ENCODE measurements at places on chromosomes 11 and 22.

GRCh38 chr11:113147249-113147648, 167.1 kb upstream of the TTC12 start:
- DNase-seq = no peak

- peak; percentile 61 for DNase-seq
These were observed 751 bp downstream of the FIBIN start for GRCh38 chr11:26994631-26995095.

GRCh38 chr11:81644239-81644840, 1089.3 kb downstream of the FAM181B start:
- peak; percentile 2 for DNase-seq

GRCh38 chr11:10866893-10867331, 9.1 kb upstream of the ZBED5 start:
- DNase-seq = no peak

DNA sequence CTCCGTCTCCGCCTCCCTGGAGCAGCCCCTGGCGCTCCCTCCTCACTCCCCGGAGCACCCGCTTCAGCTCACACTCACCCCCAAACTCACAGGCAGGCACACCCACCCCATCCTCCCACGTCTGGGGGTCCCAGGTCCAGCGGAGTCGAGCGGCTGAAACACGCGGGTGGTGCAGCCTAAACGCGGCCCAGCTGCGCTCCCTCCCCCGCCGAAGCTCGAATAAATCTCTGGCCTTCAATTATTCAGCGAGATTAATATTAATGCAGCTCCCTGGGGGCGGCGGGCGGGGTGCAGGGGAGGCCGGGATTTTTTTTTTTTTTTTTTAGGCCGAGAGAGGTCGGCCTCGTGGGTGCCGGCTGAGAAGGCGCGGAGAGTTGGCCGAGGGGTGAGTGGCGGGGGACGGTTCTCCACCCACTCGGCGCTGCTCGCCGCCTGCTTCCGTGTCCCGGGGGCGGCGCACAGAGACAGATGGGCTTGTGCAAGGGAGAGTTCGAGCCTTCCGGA, 524 bp upstream of the SLC1A2 start:
- DNase-seq = no peak

GRCh38 chr11:46489656-46490560, 98.3 kb upstream of the CHRM4 start:
- DNase-seq = peak; percentile 10

- DNase-seq = no peak
These were observed 359.1 kb downstream of the LUZP2 start for GRCh38 chr11:24855951-24856350.

- no peak for DNase-seq
These were observed 15.4 kb upstream of the HYLS1 start for GRCh38 chr11:125872138-125872491.

GRCh38 chr11:12889243-12889642, 119.9 kb upstream of the RASSF10 start:
- DNase-seq = no peak

GRCh38 chr11:16881766-16882165, 132.4 kb downstream of the PLEKHA7 start:
- DNase-seq = no peak

GRCh38 chr22:36497910-36498665, 8.8 kb downstream of the FOXRED2 start:
- DNase-seq = no peak

GRCh38 chr11:109728056-109728455, 306.1 kb downstream of the C11orf87 start:
- DNase-seq = no peak

DNA sequence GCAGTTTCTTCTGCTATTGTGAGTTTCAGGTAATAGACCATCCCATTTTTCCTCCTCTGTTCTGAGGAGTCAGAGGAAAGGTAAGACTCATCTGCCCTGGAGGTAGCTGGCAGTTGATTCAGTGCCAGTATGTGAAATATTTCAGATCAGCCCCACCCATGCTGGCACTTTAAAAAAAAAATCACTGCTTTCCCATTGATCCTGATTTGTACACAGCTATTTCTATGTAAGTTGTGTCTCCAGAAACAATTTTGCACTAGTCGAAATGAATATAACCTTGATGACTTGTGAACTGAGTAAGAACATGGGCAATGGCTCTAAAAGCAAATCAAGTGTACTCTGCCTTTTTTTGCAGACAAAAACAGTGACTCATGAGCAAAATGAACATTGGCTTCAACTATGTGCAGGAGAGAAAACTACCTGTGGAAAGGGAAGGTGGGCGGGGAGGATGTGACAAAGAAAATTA, 82.0 kb upstream of the OR5AK2 start:
- DNase-seq = no peak

GRCh38 chr11:127448101-127448500, 447.5 kb upstream of the KIRREL3 start:
- no peak for DNase-seq

DNA sequence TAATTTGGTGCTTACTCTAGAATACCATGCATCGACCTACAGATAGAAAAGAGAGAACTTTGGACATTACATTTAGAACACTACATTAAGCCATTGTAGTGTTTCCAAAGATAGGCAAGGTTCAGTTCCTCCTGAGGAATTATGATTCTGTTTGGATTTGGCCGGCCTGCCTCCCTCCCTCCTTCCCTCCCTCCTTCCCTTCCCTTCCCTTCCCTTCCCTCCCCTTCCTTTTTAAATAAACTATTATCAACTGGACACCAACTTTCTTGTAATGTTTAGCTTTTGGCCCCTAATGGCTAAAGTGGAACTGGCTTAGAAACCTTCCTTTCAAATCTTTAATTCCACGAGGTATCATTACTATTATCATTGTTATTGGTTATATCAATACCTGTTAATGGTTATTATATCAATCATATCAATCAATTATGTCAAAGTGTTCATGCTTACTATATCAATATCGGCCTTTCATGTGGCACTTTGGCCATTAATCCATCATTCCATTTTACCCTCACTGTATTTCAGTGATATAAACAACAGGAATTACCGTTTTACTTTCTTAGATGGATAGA, 60.4 kb downstream of the TECTA start:
- no peak for DNase-seq

GRCh38 chr11:44988111-44988510, 37.4 kb upstream of the TP53I11 start:
- DNase-seq = no peak

DNA sequence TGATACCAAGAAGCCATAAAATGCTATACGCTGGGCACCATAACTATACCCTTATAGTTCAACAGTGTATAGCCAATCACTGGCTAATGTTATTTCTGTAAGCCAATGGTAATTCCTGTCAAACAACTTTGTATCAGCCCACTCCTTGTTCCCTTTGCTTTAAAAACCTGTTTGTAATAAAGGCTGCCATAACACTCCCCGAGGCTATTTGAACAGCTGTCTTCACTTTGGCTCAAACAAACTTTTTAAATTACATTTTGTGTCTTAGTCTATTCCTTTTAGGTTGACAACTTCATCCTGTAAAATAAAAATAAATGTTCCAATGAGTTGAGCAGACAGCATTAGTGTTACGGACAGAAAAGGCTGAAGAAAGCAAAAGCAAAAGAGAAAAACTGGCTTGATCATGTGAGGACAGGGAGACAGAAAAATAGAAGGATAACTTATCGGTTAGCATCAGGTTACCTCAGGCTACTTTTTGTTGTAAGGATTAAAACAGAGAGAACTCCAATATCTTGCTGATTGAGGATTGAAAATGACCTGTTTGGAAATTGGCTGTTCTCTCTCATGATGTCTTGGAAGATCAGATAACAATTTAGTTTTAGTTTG, 95.0 kb downstream of the AASDHPPT start:
- DNase-seq = no peak

DNA sequence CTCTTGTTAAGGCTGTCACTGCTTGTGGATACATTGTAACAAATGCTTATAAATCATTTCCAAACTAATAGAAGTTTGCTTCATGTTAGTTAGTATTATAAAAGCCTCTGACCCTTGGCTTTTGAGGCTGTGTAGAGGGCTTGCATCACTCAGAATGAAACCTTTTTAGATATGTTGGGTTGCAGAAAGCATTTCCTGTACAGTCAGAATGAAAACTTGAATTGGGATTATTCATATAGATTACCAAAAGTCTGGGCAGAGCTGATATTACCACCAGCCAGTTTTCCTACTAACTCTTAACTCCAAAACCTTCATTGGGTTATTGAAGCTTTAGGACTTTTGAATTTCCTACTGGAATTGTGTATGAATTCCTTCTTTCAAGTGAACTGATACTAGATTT, 12.0 kb downstream of the KMT2A start:
- DNase-seq = no peak

GRCh38 chr11:62850911-62851806, 11.8 kb upstream of the WDR74 start:
- no peak for DNase-seq

DNA sequence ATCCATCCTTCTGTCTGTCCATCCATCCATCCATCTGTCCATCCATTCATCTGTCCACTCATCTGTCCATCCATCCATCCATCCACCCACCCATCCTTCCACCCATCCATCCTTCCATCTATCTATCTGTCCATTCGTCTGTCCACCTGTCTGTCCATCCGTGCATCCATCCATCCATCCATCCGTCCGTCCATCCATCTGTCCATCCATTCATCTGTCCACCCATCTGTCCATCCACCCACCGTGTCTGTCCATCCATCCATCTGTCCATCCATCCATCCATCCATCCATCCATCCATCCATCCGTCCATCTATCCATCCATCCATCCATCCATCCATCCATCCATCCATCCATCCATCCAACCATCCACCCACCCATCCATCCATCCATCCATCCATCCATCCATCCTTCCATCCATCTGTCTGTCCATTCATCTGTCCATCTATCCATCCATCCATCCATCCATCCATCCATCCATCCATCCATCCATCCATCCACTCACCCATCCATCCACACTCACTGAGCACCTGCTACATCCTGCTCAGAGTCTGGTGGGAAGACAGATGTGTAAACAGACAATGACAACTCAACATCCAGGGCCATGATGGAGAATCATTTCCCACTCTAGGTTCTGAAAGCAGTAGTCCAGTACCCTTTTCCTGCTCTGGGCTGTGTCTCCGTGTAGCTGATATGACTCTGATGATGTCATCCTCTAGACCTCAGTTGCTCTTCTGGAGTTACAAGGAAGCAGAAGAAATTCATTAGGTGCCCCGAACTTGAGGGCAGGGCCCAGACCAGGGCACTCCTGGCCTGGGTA, 30.8 kb upstream of the MYEOV start:
- DNase-seq = no peak

GRCh38 chr22:26474682-26475081, 8.9 kb downstream of the HPS4 start:
- DNase-seq = no peak

DNA sequence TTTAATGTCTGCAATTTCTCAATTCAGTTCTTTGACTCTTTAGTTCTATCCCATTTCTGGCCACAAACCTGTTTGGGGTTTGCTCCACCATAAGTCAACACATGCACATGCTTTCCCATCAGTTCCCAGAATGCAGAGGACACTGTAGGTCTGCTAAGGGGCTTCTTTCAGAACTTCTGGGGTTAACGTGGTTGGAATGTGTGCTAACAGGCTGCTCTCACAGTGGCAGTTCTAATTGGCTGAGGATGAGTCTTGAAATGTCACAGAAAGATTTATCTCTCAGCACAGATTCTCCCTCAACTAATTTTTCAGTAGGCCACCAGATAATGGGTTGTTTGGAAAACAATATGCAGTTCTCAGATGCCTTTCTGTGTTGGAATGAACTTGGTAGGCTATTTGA, 703.4 kb downstream of the NTM start:
- no peak for DNase-seq

DNA sequence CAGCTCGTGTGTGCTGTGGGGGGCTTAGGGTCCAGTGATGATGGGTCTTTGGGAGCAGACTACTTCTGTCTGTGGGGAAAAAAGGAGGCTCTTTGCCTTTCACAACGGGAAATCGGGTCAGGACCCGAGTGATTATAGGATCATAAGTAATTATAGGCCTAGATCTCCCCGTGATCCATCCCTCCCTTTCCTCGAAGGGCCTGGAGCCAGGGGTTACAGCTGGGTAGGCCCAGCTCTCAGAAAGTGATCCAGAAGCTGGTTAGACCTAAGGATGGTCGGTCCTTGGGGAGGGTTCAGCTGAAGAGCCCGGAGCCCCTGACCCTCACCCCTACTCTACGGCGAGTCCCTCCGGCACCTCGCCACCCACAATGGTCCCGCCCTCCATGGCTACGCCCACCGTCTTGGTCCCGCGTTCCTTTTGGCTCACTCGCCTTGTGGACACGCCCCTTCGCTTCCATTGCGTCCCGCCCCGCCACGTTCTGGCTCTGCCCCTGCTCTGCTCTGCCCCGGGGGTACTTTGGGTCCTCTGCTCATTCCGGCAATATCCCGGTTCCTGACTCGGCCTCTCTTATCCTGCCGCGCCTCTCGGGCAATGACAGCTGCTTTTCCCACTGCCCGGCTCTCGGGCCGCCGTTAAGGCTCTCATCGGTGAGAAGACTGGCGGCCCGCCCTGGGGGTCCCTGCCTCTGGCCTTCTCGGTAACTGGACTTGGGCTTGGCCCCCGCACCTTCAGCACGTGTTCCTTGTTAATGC, 5.0 kb downstream of the IGSF22 start:
- DNase-seq = peak; percentile 81

GRCh38 chr11:91243051-91243450, 981.6 kb upstream of the FAT3 start:
- DNase-seq = no peak

- peak; percentile 95 for DNase-seq
These were observed 131.1 kb downstream of the RASSF10 start for GRCh38 chr11:13140028-13140870.

DNA sequence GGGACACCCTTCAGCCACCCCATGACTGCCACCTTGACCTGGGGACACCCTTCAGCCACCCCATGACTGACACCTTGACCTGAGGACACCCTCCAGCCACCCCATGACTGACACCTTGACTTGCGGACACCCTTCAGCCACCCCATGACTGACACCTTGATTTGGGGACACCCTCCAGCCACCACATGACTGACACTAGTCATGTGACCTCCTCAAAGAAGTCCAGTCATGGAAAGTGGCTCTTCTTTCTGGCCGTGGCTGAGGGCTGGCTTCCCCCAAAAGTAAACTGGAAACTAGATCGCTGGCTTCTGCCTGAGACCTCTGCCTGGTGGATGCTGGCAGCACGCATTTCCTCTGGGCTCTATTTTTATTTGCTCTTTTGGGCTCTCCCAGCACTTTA, 28.4 kb downstream of the ARFGAP2 start:
- no peak for DNase-seq

DNA sequence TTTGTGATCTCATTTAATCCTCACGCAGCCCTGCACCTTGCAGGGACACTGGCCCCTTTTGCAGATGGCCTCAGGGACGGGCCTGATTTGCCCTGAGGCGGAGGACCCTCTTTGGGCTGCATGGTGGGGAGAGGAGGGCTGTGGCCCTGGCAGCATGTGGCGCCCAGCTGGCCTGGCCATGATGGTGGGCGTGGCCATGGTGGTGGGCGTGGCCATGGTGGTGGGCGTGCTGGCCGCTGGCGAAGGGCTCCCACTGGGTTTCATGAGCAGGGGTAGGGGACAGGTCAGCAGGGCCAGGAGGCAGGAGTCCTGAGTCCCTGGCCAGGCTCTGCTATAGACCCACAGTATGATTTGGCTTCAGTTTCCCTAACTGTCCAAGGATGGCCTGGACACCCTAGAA, 13.1 kb downstream of the WNT11 start:
- DNase-seq = no peak

- no peak for DNase-seq
These were observed 24.5 kb upstream of the RAG2 start for GRCh38 chr11:36622431-36623136.

All from thyroid gland (tissue), 4 donors.